ENCODE measurements at places on chromosomes 7 and 10.

- DNase-seq, result no peak
These were observed 406.4 kb upstream of the ETV1 start for GRCh38 chr7:14395860-14396259.

DNA sequence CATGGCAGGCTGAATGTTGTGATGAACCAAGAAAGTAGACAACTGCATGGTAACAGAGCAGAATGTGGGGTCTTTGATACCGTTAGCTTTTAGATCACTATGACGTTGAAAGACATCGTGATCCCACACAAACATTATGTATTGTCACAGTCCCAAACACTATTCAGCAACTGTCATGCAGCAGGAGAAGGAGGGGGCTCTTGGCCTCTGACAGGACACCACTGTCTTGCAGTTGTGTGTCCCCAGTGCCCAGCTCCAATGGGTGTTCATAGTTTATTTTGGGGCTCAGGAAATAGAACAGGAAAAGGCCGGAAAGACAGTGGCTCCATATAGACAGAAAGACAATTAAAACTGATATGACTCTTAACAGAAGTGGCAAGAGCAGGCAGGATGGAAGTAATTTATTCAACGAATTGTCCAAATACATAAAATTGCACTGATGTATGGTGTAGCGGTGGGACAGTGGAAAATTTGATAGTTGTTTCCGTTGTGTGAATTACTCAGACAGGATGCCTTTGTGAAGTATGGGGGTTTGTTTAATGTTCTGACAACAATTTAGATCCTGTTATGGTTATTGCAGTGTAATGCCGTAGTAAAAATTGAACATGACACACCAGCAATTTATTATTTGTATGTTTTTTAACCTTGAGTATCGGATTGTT, 292.0 kb downstream of the LRMDA start:
- no peak for DNase-seq

GRCh38 chr10:132102717-132103110, 37.0 kb downstream of the JAKMIP3 start:
- DNase-seq, result no peak

DNA sequence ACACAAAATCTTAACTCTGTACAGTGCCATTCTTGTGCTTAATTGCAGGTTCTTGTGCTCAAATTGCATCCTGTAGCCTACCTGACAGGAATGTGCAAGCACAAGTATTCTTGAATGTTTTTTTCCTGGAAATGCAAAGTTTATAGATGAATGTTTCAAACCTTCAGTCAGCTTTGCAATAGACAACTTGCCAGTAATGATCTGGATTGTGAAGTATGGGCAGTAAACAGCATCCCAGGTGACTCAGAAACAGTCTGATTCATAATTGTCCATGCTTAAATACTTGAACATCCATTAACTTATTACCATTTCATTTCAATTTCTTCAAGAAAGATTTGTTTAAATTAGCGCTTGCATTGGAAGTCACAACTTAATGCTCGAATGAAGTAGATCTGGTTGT, 347.2 kb downstream of the SDK1 start:
- DNase-seq, result no peak

DNA sequence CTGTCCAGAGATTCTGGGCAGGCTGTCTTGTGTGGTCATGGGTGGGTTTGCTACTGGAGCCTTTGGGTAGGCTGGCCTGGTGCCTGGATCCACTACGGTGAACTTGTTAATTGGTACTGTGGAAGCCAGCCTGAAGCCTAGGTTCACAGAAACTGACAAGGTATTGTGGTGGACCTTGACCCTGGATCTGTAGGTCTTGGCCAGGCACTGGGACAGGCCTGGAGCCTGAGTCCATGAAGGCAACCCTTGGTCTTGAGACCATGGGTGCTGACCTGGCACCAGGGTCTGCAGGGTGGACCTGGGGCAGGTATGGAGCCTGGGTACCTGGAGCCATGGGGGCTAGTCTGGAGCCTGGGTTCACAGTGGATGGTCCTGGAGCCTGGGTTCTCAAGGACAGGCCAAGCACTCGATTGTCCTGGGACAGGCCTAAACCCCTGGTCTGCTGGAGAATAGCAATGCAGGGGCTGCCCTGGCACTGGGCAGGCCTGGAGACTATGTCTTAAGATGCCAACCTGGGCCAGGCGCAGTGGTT, 85.8 kb downstream of the CCDC3 start:
- DNase-seq, result no peak

DNA sequence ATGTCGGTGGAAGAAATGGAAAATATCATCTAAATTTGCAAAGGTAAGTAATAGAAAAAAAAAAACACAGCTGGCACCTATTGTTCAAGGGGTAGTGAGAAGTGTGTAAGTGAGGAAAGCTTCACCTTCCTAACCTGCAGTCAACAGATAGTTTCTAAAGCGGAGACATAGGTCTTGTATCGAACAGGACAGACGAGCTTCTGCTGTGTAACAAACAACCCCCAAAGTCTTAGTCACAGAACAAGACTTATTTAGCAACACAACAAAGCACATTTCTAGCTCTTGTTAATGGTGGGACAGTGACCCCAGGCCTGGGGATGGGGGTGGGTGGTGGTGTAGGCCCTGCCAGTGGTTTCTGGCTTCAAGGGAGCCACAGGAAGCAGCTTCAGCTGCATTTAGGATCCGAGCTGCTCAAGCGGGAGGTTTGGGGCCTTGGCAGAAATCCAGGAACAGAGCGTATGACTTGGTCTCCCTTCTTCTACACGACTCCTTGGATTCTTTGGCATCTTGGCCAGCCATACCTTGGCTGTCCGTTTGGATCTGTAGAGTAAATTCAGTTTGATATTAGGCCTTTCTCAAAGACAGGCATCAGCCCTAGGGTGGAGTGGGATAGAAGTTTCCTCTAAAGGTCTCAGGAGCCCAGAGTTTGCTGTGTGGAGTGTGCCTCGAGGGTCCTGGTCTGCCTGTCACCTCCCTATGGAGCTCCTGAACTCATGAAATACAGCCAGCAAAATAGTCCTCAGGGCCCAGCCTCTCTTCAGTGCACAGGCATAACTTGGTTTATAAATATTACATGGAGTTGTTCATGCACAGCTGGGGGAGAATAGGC, 56.9 kb upstream of the SHH start:
- DNase-seq, result no peak
